Activated CD4-positive, alpha-beta T cell treated with anti-CD3 and anti-CD28 coated beads, Interleukin-2, Interleukin-4, amounts not matched to agents 100 ng/mL and 50 ng/mL, durations not matched to agents 16 hours and 8 hours (primary cell): ENCODE measurements at places on chromosomes 16 and 17.

- DNase-seq, result no peak
These were observed 18.3 kb upstream of the ABCA3 start for GRCh38 chr16:2358811-2359210.

DNA sequence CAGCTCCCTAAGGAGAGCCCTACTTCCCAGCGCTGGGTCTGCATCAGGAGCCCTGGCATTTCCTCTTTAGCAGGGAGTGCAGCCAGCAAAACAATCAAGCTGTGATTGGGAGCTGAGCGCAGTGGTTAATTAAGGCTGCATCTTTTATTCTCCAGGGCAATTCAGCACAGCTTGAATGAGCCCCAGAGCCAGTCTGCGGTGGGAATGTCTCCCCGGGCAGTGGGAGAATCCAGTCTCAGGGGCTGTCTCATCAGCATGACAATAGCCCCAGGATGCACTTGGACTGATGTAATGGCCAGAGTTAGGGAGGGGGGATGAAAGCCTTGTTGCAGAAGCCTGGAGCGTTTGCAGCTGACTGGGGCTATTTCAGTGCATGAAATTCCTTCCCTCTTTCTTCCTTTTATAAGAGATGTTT, 292.6 kb upstream of the SOX9 start:
- DNase-seq, result no peak

DNA sequence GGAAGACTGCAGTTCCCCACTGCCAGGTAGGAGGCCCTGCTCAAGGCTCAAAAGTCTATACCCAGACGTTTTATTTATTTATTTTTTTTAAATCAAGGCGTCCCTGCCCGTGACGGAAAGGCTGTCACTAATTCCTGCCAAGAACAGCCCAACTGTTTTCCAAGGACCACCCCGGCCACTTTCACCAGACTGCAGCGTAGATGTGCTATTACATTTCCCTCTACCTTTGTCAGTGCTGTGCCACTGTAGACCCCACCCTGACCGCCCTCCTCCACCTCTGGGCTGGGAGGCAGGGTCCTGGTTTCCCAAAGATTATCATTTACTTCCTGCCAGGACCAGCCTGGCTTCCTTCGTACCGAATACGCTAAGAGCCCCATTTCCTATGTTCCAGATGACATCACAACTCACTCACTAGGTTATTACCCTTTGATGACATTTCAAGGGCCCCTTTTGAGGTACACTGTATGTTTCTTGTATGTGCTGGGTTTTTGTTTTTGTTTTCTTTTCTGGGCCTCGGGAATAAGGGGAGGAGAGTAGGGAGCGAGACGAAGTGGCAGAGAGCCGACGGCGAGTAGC, 6.3 kb upstream of the RNF227 start:
- no peak for DNase-seq

DNA sequence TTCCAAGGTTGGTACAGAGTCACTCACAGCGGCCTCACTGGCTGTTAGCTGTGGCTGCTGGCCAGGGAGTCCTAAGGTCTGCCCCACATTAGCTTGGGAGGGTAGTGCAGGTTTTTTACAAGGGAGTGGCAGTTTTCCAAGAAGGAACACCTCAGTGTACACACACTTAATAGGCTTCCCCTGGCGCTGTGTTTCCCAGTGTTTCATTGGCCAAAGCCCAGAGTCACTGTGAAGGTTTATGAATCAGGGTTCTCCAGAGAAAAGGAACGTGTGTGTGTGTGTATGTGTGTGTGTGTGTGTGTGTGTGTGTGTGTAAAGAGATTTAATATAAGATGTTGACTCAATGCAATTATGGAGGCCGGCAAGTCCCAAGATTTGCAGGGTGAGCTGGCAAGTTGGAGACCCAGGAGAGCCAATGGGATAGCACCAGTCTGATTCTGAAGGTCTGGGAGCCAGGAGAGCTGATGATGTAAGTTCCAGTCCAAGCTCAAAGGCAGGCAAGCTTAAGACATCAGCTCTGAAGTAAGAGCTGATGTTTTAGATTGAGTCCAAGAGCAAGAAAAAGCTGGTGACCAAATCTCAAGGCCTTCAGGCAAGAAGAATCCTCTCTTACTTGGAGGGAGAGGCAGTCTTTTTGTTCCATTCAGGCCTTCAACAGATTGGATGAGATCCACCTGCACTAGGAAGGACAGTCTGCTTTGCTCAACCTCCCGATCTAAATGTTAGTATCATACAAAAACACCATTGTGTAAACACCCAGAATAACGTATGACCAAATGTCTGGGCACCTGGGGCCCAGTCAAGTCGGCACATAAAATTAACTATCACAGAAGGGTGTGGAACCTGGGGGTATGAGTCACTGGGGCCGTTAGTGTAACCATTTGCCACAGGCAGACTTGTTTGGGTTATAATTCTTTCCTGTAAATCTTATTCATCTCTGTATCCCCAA, 206.8 kb downstream of the PRKCA start:
- peak; percentile 82 for DNase-seq

- no peak for DNase-seq
These were observed 711.1 kb upstream of the SOX9 start for GRCh38 chr17:71409712-71410111.

GRCh38 chr17:37338847-37339246, 36.9 kb upstream of the C17orf78 start:
- DNase-seq, result no peak

GRCh38 chr17:50550661-50551432, 3.9 kb downstream of the SPATA20 start:
- no peak for DNase-seq

- no peak for DNase-seq
These were observed 116.8 kb upstream of the CREBBP start for GRCh38 chr16:3997231-3997841.

GRCh38 chr17:79956853-79957252, 78.8 kb downstream of the TBC1D16 start:
- no peak for DNase-seq

DNA sequence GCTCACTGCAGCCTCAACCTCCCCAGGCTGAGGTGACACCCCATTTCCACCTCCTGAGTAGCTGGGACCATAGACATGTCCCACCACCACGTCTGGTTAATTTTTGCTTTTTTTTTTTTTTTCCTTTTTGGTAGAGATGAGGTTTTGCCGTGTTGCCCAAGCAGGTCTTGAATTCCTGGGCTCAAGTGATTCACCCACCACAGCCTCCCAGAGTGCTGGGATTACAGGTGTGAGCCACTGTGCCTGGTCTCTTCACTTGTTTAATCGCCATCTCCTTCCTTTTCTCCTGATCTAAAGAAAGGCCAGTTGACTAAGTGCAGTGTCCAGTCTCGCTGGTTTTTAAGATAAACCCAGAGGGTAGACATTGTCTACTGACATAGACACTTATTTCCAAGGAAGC, 152.0 kb downstream of the C16orf95 start:
- DNase-seq, result no peak

DNA sequence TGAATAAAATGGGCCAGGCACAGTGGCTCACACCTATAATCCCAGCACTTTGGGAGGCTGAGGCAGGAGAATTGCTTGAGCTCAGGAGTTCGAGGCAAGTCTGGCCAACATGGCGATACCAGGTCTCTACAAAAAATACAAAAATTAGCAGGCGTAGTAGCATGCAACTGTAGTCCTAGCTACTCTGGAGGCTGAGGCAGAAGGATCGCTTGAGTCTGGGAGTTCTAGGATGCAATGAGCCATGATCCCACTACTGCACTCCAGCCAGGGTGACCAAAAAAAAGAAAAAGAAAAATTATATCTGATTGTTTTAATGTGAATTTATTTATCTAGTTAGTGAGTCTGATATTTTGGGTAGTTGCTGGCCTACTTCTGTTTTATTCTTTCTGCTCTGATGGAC, 7.0 kb downstream of the IL34 start:
- DNase-seq, result no peak

DNA sequence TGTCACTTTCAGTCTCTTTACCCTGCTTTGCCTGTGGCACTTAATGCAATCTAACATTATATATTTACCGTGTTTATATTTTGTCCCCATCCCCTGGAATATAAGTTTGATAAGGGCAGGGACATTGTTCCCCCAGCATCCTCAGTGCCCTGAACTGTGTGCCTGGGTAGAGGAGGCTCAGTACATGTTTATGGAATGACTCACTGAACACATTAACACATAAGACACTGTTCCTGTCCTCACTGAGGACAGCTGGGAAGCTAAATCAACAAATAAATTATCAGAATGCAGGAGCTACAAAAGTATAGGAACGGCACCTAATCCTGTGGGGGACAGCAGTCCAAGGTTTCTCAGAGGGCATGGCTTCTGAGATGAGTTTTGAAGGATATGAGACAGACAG, 27.8 kb downstream of the GRIN2A start:
- DNase-seq, result no peak

DNA sequence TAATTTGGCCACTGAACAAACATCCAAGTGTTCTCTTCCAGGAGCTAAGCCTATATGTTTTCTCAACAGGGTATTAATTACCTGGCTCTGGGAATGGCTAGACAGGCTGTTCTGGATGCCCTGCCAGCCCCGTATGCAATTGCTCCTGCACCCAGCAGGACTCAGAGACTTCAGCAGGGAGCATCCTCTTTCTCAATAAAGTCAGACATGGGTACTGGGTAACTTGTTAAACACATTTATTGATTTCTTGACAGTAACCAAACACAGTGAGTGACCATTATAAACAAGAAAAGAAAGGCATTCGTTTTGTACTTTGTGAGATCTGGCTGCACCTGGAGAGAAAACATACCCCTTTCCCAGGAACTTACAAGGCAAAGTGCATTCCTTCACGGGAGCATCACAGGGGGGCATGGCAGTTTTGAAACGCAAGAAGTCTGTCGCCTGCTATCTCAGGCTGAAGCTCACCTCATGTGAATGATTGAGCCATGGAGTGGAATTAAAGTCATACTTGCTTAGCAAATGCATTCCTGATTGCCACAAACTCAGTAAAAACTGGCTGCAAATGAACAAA, 369.8 kb downstream of the UTP18 start:
- DNase-seq, result no peak

DNA sequence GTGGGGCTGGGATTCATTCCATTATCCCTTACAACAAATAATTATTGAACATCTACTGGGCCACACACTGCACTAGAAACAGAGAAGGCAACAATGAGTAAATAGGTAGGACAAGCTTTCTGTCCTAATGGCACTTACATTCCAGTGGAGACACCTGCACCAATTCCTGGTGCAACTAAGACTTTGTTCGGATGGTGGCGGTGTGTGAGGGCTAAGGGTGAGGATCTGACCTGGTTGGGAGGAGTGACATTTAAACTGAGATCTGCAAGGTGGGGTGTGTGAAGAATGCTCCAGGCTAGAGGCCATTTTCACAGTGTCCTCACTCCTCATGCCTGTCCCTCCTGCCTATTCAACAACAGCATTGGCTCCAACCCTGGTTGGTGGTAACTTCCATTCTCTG, 510.0 kb downstream of the XYLT1 start:
- DNase-seq, result no peak

DNA sequence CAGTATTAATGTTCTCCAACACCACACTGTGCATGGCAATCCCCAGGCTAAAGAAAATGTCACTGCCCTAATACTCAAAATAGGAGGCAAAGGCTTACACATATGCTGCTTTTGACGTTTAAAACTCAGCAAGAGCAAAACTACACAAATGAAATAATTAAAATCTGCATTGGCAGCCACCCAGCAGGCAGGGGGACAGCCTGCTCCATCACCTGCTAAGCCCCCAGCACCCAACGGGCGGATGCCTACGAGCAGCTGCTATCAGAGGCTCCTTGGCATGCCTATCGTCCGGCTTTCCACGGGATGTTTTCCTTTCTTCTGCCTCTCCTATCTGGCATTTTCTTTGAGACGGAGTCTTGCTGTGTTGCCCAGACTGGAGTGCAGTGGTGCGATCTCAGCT, 337.5 kb downstream of the SOX9 start:
- no peak for DNase-seq

- DNase-seq, result no peak
These were observed 3.2 kb downstream of the PAM16 start for GRCh38 chr16:4347765-4348509.

GRCh38 chr17:55120651-55121050, 144.1 kb upstream of the HLF start:
- no peak for DNase-seq

GRCh38 chr16:58518083-58518979, 3.0 kb downstream of the SETD6 start:
- peak; percentile 43 for DNase-seq

DNA sequence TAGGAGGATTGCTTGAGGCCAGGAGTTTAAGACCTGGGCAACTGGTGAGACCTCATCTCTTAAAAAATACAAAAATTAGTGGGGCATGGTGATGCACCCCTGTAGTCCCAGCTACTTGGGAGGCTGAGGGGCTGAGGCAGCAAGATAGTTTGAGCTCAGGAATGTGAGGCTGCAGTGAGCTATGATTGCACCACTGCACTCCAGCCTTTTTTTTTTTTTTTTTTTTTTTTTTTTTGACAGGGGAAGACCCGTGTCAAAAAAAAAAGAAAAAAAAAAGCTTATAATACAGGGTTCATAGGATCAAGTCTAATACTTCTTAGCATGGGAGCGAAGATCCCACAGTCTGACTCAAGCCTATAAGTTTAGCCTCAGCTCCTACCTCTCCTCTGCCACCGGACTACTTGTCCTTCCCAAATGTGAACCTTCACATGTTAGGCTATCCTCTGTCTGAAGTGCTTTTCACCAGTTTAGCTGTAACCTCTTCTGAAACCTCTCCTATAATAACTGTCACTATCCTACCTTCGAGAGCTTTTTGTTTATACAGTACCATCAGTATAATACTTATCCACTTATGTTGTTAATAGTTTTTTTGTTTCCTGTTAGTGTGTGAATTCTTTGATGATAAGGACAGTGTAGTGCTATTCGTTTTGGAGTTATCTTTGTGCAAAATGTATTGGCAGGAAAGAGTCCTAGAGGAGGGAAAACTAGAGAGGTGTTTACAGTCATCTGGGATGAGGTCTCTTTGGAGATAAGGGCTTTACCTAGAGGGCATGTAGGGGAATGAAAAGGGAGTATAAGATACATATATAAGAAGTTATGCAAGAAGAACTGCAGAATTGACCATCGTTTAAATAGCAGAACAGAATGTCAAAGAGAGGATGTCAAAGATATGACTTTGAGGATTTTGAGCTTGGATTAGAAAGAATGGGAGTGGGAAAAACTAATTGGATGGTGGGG, 15.5 kb downstream of the CPD start:
- no peak for DNase-seq
